ENCODE measurements at places on chromosomes 3 and 15.

GRCh38 chr3:154105218-154105975 lies 15.8 kb upstream of the ARHGEF26 start:
- no peak for DNase-seq

- no peak for DNase-seq
Observed at GRCh38 chr15:40088929-40089755, 19.5 kb downstream of the BMF start.

DNA sequence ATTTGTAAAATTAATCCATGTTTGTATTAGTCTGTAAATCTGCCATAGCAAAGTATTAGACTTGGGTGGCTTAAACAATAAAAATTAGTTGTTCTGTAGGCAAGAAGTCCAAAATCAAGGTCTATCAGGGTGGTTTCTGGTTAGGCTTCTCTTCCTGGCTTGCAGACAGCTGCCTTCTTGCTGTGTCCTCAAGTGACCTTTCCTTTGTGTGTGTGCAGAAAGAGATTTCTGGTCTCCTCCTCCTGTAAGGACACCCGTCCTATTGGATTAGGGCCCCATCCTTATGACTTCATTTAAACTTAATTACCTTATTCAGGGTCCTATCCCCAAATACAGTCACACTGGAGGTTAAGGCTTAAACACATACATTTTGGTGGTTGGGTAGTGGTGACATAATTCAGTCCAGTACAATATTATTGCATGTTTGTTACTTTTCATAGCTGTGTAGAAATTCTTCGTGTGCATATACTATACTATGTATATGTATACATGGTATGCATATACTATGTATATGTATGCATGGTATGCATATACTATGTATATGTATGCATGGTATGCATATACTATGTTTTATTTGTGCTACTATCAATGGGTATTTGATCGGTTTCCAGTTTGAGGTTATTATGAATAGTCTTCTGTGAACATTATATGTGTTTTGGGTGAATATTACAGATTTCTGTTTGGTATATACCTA lies 57.9 kb upstream of the RNU6-1 start:
- DNase-seq = no peak

DNA sequence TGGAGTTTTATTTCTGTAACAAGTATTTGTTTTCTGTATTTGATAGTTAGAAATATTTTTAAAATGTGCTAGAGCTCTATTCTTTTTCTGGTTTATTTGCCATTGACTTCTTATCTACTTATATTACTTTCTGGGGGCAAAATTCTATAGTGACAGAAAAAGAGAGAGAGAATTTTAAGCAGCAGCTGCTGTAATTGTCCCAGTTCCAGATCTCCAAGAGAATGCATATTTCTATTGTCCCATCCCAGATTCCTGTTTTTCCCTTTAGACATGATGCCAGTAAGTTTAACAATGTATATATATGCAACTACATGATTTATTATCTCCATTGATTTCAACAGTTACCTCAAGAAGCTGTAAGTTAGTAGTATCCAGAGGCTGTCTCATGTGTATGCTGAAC lies 541.7 kb upstream of the ZNF385D start:
- no peak for DNase-seq

- no peak for DNase-seq
Observed at GRCh38 chr15:56631765-56632164, 101.5 kb downstream of the ZNF280D start.

DNA sequence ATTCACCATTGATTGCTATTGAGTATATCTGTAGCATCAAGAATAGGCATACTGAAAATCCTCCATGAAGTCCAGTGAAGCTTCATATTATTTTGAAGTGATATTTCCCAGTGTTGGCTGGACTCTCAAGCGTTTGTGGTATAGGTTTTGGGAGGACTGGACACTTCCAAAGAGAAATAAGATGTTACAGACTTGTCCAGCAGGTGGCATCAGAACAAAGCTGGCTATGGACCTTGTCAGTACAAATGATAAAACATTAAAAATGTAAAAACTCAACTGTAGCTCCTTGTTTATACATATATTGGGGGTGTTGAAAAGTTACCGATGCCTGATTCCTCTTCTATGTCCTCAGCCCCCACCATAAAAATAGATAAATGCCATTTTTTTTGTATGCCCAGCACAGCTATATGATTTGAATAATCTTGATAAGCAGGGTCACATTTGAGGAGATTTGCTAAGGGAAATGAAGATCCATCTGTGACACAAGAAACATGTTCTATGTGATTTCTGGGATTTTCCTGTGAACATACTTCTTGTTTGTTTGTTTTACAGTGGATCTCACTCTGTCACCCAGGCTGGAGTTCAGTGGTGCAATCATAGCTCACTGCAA lies 54.5 kb upstream of the GOLGA6B start:
- DNase-seq = peak; percentile 27

DNA sequence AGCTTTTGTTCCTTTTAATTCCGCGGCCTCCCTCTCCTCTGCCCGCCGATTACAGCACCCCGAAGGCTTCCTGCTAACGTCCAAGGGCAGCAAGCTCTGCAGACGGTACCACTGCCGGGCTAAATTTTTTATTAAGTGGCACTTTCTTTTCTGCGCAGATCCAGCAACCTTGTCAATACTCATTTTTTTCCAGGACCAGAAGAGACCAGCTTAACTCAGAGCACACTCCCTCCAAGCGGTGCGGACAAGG lies 542 bp upstream of the MEIS2 start:
- no peak for DNase-seq

GRCh38 chr15:63037976-63038720 lies 4.4 kb upstream of the TPM1 start:
- DNase-seq = no peak

GRCh38 chr3:54999811-55000210 lies 72.0 kb upstream of the LRTM1 start:
- no peak for DNase-seq

DNA sequence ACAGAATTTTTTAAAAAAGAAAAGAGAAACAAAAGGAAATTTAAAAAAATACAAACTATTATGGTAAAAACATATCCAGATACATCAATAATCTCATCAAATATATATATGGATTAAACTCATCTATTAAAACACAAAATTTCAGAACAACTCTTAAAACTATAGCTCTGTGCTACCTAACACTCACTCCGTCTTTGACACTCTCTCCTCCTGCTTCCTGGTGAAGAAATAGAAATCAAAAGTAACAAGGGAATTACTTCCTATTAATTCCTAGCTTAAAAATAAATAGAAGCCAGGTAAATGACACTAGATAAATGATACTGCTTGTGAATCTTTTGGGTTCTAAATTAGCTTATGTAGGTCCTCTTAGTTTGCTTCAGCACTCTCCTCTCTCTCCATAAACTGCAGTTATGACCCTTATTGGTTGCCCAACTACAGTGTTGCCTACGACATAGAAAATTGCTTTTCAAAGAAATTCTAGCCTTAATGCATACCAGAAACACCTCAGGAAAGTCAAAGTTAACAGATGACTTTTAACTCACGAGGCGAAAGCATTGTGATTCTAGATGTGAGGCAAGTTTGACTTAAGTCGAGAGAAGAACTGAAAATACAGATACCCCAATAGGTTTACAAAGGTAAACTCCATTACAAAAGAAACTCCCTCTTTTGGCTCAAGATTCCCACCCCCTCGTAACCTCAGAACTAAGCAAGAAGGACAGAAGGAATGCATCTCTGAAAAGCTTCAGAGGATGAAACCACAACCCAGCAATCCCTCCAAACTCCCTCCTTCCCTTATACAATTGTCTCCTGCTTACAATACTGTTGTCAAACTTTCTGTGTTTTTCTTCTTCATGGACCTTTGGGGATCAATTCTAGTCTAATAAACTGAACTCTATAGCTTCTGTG lies 394.7 kb downstream of the FGF12 start:
- DNase-seq = no peak

DNA sequence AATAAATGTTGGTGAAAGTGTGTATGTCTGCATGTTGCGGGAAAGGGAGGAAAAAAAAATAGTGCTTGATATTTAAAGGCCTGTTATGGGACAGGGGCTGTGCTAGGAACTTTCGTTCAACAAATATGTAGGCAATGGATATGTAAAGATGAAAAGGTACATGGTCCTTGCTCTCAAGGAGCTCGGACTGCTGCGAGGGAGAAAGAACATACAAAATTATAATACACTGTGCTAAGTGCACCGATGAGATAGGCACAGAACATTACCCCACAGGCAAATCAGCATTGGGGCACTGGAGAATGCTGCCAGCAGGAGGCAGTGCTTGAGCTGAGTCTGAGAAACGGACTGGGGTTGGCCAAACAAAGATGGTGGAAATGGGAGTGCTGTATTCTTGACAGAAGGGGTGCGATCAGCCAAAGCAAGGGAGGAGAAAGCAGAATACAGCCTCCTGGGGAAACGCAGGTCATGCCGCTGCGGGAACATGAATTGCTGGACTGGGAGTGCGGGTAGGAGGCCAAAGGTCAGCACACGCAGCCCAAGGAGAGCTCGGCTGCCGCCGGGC lies 649 bp downstream of the C15orf40 start:
- peak; percentile 89 for DNase-seq

- DNase-seq = peak; percentile 20
Observed at GRCh38 chr3:24494618-24495325, at the start of gene THRB. THRB (minus strand) TSS chr3:24494850.

- peak; percentile 47 for DNase-seq
Observed at GRCh38 chr15:31325595-31326155, 960 bp upstream of the KLF13 start.

- DNase-seq = no peak
Observed at GRCh38 chr3:60594025-60594424, 657.2 kb downstream of the FHIT start.

- no peak for DNase-seq
Observed at GRCh38 chr3:50112462-50112861, 23.7 kb downstream of the RBM5 start.

DNA sequence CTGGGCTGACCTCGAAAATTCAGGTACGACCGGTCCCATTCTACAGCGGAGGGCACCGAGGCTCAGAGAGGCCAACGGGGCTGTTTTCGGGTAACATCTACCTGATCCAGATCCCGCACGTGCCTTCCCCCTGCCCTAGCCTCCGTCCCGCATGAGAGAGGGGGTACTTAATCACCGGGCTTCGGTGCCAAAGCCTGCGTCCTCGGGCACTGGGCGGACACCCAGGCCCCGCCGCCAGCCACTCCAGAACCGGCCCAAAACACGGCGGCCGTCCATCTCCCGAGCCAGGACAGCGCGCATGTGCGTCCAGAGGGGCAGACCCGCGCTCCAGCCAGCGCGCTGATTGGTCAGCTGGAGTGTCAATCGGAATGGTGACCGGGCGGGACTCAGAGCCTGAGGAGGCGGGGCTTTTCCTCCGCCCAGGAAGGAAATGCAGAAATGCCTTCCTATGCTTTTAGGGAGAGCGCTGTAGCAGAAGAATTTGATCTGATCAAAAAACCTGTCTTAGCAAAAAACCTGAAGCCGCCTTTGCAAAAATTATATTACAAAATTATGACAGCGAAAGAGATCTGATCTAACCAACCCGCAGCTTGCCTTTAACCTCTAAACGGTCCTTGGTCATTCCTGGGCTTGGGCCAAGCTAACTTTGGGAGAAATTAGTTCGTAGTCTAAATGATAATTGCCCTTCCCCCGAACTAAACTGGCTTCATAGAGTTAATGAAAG lies at the start of gene RPUSD3:
Gene RPUSD3 (minus strand): TSS at position 294 of the 724 bp plus-strand sequence. CDS start 18 bp downstream, at position 276.
- peak; percentile 97 for DNase-seq

- DNase-seq = no peak
Observed at GRCh38 chr3:159185443-159186050, 383.7 kb downstream of the MFSD1 start.

DNA sequence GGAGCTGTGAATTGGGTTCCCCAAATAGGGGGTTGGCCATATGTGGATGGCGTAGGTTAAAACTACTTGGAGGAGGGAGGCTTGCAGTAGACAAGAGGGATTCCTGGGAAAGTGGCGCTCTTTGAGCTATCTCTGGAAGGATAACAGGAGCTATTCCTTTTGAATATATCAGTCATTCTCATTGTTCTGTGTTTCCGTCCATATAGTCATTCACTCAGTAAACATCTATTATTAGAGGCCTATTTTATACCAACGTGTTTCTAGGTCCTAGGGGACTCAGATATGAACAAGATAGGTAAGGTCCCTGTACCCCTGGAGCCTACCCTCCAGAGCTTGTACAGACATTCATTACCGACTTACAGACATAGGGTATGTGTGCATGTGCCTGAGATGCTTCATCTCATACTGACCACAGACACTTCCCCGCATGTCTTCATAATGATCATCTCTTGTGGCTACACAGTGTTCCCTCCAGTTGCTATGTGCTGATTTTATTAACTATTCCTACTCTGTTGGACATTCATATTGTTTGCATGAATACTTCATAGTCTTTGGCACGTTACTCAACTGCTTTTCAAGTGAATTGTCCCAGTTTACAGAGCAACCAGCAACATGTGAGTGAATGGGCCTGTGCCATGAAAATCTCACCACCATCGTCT lies 55.8 kb upstream of the VILL start:
- no peak for DNase-seq

- DNase-seq = no peak
Observed at GRCh38 chr3:198026620-198027019, 66.6 kb downstream of the LMLN start.

- DNase-seq = no peak
Observed at GRCh38 chr3:146148468-146148931, 12.5 kb downstream of the PLOD2 start.

- DNase-seq = no peak
Observed at GRCh38 chr3:190860521-190860920, 2.0 kb downstream of the GMNC start.
